Cortex of kidney (tissue), 1 donor: ENCODE measurements at places on chromosomes 11 and 22.

GRCh38 chr11:22520521-22520920 is 105.1 kb downstream of the FANCF start:
- DNase-seq, result no peak

DNA sequence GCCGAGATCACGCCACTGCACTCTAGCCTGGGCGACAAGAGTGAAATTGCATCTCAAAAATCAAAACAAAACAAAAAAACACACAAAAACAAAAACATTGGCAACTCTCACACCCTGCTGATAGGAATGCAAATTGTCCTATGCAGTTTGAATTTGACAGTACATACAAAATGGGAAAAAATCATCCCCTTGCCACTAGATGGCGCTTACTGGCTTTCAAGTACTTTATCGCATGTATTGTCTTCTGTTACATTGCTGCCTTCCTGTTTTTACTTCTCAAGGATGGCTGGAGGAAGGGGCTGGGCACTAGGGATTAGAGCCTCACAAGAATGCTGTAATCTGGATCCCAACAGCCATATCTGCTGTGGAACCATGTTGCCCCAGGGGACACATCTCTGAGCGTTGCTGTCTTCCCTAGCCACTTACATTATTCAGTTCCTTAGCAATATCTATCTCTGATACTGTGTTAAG is 59.4 kb upstream of the A4GALT start:
- no peak for DNase-seq

DNA sequence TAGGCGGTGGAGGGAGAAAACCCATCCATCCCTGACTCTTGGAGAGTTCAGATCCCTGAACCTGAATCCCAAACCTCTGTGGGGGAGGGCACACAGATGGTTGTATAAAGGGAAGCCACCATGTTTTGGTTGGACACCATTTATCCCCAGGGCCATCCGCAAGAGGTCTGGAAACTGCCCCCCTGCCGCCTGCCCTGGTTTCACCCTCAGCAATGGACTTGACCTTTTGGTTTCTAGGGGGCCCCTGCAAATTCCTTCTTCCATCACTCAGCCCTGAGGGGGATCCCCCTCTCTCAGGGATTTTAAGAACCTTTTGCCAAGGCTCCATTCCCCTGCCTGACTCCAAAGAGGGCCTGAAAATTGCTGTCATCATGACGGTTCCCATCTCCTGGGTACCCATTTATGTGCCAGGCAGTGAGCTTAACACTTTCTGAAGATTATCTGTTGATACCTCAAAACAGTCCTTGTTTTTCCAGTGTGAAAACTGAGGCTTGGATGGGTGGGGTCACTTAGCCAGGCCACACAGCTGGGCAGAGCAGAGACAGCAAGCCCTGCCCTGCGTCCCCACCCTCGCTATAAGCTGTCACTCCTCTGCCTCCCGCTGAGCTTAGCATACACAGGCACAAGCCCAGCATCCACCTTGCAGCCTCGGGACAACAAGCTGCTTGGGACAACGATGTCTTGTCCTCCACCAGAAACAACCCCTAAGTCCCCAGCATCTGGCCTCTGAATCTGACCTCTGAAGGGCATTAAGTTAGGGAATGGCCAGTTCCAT is 33.2 kb upstream of the CRYBB3 start:
- no peak for DNase-seq

DNA sequence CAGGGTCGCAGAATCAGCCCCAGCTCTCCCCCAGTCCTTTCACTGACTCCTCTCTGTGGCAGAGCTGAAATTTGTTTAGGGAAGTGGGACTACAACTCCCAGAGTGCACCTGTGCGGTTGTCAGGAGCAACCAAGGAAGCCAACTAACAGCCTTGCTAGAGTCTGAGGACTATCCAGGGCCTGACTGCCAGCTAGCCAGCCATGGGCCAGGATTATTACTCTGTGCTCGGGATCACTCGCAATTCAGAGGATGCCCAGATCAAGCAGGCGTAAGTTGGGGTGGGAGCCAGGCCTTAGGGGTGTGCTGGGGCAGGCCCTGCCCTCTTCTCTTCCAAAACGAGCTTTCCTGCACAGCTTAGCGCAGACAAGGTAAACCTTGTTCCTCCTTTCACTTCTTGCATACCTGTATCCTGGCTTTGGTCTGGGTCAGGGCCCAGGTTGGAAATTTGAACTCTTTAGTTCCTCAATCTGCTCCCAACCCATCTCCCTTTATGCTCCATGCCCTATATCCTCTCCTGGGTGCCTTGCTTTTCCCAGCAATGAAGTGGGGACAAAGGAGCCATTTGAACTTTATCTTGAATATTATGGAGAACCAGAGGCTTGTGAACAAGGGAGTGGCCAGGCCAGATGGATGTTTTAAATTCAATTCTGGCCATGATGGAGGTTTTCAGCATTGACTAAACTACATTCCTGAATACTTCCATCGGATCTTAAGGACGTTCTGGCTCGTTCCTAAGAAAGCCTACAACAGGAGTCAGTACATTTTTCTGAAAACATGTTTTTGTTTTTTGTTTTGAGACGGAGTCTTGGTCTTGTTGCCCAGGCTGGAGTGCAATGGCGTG is at the start of gene DNAJB13:
DNAJB13 (plus strand) TSS at position 158 of the 842 bp plus-strand sequence; CDS start at position 202, 44 bp downstream.
- DNase-seq, result no peak

DNA sequence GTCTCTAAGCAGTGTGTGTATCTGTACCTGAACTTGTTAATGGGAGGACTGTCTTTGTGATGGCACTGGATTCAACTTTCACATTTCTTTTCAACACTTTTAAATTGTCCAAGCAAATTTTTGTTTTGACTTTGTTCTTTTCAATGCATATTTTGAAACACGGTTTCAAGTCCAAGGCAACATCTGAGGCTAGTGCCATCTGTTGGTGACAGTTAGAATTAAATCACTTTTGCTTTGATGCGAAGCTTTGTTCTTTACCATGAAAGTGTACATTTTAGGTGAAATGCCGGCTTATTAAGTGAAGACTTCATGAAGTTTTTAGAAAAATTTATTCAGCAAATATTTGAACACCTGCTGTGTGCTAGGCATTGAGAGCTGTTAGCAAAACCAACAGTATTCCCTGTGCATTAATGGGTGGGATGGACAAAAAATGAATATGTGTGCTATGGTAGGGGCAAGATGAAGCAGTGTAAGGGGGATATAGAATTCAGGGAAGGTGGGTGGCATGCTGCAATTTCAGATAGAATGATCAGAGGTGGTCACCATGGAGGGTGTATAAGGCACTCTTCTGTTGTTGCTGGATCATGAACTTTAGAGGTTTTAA is 70.2 kb downstream of the DDX10 start:
- no peak for DNase-seq

DNA sequence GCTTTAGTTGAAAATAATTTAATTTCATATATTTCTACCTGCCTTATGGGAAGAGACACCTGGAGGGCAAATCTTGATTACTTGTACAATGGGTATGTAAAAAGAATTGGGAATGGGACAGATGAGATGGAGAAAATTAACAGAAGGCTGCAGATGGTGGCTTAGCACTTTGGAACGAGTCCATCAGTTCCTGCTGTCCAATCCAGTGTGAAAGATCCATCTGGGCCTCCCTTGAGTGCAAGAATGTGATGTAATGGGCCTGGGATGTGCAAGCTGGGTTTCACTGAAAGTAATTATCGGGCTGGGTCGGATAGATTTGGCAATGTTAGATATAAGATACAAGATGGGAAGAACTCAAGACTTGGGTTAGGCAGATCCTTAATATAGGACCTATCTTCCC is 42.0 kb downstream of the CECR2 start:
- no peak for DNase-seq

- DNase-seq, result no peak
Observed at GRCh38 chr11:27008811-27009535, 15.1 kb downstream of the FIBIN start.

GRCh38 chr11:2201542-2201941 is 29.9 kb upstream of the TH start:
- no peak for DNase-seq

- DNase-seq, result no peak
Observed at GRCh38 chr22:38129021-38129420, 18.5 kb upstream of the BAIAP2L2 start.

GRCh38 chr11:106087815-106088435 is 10.5 kb downstream of the AASDHPPT start:
- DNase-seq, result no peak

- no peak for DNase-seq
Observed at GRCh38 chr11:115234794-115235193, 269.4 kb downstream of the CADM1 start.

DNA sequence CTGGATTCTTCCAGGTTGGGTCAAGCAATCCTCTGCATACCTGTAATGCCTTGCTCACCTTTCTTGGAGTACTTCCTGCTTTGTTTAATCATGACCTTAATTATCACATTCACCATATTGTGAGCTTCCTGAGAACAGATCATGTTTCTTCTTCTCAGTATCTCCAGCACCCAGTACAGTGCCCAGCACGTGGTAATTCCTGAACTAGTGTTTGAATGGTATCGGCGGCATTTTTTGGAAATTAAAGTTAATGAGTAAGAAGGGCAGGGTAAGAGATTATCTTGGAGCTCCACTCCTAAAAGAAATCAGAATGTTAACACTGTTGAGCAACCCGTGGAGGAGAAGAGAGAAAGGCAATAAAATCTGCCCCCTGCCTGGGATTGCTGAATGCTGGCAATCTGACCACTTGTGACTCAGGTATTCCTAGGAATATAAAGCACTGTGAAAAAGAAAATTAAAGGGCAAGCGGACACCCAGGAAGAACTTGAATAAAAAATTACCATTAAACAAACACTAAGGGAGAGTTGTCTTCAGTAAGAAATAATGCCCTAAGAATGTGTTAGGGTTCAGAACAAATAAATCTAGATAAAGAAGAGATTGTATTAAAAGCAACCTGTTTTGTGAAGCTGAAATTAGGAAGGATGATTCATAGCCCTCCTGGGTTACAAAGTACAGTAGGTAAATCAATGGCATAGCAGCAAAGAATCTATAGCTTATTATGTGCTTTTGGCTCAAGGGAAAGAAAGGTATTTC is 92.9 kb downstream of the PDHX start:
- DNase-seq, result no peak

GRCh38 chr11:72925656-72926055 is 111.4 kb downstream of the ATG16L2 start:
- no peak for DNase-seq

DNA sequence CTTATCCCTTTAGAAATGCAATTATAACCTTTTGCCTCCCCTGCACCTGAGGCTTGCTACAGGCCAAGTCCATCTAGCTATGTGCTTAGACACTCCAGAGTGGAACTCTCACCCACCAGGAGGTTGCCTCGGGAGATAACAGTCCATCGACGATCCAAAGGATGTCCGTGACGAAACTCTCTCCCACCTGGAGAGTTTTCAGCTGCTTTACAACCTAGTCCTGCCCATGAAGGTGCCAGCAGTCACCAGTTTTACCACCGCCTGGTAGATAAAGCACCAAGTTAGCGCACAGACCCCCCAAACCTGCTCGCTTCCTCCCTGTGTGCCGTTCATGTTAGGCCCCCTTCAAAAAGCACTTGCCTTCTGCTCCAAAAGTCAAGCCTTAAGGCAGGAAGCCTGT is 53.1 kb upstream of the SHISAL1 start:
- no peak for DNase-seq

- DNase-seq, result no peak
Observed at GRCh38 chr11:61357233-61357893, 4.3 kb downstream of the CYB561A3 start.

DNA sequence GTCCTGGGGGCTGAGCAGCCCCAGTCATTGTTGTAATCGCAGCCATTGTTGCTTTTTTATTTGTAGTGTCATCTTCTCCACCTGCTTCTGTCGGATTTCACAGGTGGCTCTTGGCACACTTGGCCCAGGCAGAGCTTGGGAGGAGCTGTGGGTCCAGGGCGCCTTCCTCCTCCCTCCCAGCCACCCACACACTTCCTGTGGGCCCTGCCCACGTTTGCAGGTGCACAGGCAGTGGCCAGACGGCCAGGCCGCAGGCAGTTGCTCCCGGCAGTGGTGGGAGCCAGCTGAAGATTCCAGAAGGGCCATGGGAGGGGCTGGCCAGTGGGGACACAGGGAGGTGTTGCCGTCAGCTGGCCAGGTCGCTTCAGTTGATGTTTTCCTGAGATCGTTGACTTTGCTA is 1191.9 kb downstream of the BRD1 start:
- no peak for DNase-seq

GRCh38 chr22:49491221-49491635 is 336.4 kb downstream of the BRD1 start:
- DNase-seq, result no peak

DNA sequence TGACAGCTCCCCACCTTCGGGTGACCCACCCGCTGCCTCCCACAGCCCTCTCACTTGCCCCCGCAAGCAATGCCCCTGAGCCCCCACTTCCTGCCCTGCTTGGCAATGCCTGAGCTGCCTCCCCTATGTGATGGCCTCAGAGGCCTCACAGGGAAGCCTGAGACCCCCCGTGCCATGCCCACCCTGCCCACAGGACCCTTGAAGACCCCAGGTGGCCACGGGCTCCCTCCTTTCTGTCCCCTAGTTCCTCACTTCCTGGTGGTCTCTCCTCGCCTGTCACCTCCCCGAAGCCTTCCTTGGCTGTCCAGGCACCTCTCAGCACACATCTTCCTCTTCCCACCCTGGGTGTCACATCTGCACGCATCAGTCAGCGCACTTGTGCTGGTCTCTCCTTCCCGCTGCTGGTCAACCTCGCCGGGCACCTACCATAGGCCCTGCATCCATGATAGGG is 90.5 kb downstream of the BRD1 start:
- no peak for DNase-seq

GRCh38 chr22:46795845-46796565 is 33.6 kb downstream of the TBC1D22A start:
- no peak for DNase-seq

GRCh38 chr11:10868352-10868751 is 10.5 kb upstream of the ZBED5 start:
- DNase-seq, result no peak
